ENCODE measurements at places on chromosomes 5 and 9.

GRCh38 chr9:136762915-136763648, 1.2 kb downstream of the LCN15 start:
- DNase-seq = no peak

GRCh38 chr9:133789778-133790177, 51.6 kb upstream of the SARDH start:
- no peak for DNase-seq

- DNase-seq = no peak
These were observed 7.2 kb downstream of the S1PR3 start for GRCh38 chr9:88998503-88998902.

GRCh38 chr9:116671605-116672004, 15.5 kb upstream of the TRIM32 start:
- DNase-seq = no peak

- no peak for DNase-seq
These were observed 4.9 kb downstream of the IRX2 start for GRCh38 chr5:2746561-2747032.

GRCh38 chr5:165231821-165232508, 1726.5 kb downstream of the MAT2B start:
- DNase-seq = no peak

GRCh38 chr9:98226957-98227356, 28.5 kb downstream of the TBC1D2 start:
- DNase-seq = no peak

- no peak for DNase-seq
These were observed 784 bp upstream of the MSANTD3 start for GRCh38 chr9:100426189-100426529.

- DNase-seq = no peak
These were observed 10.8 kb upstream of the ADRA1B start for GRCh38 chr5:159905496-159905895.

Measured in AG04449 (cell line).